ENCODE measurements at places on chromosomes 6 and 20.

DNA sequence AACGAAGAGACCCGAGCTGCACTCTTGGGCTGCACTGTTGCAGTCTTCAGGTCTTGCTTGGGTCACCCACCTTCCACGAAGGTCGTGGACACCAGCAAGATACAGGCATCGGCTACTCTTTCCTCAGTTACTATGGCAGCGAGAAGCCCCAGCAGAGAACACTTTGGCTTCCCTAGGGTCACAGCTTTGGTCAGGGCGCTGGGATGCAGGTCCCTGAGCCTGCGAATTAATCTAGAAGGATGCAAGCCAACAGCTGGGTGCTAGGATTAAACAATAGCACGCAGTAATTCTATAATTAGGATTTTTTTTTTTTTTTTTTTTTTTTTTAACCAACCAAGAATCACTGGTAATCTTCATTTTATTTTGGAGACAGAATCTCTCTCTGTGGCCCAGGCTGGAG lies 2.1 kb downstream of the KHDC3L start:
- DNase-seq = no peak

DNA sequence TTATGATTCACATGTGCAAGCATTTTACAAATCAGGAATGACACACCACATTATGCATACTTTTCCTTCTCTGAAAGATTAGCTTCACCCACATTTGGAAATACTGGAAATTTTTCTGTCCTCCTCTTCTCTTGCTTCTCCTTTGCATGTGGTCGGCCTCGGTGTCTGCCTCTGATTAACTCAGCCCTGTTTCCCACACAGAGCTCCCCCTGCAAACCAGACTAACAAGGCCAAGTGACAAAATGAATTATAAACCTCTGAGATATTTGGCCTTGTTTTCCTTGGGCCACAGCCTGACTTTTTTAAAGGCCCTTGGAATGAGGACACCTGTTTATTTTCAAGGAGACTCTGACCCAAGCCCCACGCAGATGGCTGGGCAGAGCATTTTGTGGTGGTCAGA lies 9.0 kb upstream of the CCN6 start:
- DNase-seq = no peak

GRCh38 chr6:126198631-126199030 lies 141.3 kb upstream of the CENPW start:
- no peak for DNase-seq

GRCh38 chr20:43102394-43102793 lies 87.3 kb downstream of the PTPRT start:
- DNase-seq = no peak

DNA sequence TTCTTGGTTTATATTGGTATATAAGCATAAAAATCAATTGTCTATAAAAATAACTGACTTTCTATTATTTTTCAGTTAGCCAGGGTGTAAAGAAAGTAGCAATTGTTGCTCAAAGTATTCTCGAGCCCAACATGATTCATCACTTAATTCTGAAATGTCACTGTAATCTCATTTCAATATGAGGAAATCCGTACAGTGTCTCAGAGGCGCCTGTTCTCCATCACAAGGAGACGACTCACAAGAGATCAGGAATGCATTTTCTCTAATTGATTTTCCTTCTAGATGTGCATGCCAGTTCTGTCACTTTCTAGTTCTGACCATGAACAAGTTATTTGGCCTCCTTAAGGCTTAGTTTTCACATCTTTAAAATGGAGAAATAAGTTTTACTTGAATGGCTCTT lies 753.1 kb downstream of the MAFB start:
- DNase-seq = no peak

- DNase-seq = no peak
Observed at GRCh38 chr6:101150226-101150625, 243.3 kb upstream of the GRIK2 start.

Measured in activated CD4-positive, alpha-beta T cell treated with anti-CD3 and anti-CD28 coated beads, Interleukin-2, Interleukin-4, amounts not matched to agents 100 ng/mL and 50 ng/mL, durations not matched to agents 16 hours and 8 hours (primary cell).